Naive thymus-derived CD8-positive, alpha-beta T cell (primary cell): ENCODE measurements at places on chromosomes 2 and 18. TPM values are rescaled to one million over a fixed set of nuclear protein-coding genes. Genes with fewer than 3 reads are reported as not detected.

Gene L3MBTL4
- total RNA-seq: 0.85 TPM

Gene CRYGD
- not detected for total RNA-seq

Gene VAMP8
- total RNA-seq: 73.9 TPM

Gene OR6B2
- not detected for total RNA-seq

Gene RFX8
- not detected for total RNA-seq

Gene RGPD6
- 45.6 TPM for total RNA-seq

Gene LRP1B
- total RNA-seq: not detected

Gene DTNA
- not detected for total RNA-seq

Gene REEP1
- not detected for total RNA-seq

Gene VSNL1
- not detected for total RNA-seq

Gene PKDCC
- not detected for total RNA-seq

Gene SOS1
- 51.6 TPM for total RNA-seq

Gene AGXT
- not detected for total RNA-seq

Gene SAG
- 1.2 TPM for total RNA-seq

Gene TMEM200C
- not detected for total RNA-seq
